SHP77 (cell line): ENCODE measurements at places on chromosomes 3 and 15.
A peak's percentile ranks its signal among the peaks of the same experiment; 100 is the strongest.

GRCh38 chr15:77410701-77411618 is 8.9 kb downstream of the PEAK1 start:
- no peak for DNase-seq

DNA sequence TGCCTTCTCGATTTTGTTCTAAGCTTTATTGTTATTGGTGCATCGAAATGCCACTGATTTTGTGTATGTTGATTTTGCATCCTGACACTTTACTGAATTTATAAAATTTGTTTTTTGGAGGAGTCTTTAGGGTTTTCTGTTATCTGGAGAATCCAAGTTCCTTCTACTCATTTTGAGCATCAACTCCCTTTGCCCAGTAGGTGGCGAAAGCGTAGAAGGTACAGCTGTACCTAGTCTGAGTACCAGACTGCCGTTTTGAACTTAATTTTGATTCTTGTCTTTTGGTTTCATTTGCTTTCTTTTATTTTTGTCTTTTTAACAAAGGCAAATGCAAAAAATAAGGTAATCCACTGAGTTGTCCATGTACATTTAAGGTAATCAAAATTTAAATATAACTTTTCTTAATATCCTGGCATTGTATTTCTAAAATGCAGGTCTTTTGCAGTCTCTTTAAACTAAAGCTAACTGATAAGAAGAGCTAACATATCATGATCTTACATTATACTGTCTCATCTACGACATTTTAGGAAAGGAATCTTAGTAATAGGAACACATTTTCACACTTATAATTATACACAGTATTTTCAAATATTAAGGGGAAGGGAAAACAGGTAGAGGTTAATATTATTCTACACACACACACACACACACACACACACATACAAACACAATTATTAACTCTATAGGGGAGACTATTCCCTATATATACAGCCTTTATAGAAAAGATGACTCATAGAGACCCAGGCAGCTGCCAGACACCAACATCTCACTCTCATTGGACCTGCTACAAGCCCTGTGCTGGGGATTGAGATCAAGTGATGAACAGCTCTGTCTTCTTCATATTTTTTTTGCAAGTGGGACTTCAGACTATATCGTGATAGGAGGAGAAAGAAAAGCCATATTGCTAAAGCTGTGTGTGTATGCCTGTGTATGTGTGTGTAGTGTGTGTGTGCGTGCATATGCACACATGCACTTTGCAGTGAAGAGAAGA is 71.8 kb downstream of the SYNPR start:
- peak; percentile 45 for DNase-seq

- no peak for DNase-seq
Observed at GRCh38 chr3:32432711-32433530, 41.3 kb downstream of the CMTM7 start.

- no peak for DNase-seq
Observed at GRCh38 chr15:66105286-66106265, 148.0 kb downstream of the MEGF11 start.

DNA sequence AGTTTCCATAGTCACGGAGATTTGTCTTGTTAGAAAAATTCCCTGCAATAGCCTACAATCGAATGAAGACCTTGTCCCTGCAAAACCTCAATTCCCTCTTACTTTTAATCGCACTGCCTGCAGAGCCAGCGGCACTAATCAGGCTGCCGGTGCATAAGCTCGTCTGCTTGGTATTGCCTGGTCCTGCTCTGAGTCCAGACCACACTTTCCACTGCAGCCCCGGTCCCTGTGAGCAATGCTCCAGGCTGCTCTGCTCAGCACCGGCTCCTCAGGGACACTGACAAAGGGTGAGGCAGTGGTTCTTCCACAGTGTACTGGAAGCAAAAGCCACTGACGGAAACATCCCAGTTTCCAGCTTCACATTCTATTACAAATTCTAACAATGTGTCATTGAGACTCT is 164.3 kb downstream of the OCA2 start:
- DNase-seq, result no peak

GRCh38 chr3:31219131-31219843 is 313.4 kb upstream of the STT3B start:
- DNase-seq, result no peak

DNA sequence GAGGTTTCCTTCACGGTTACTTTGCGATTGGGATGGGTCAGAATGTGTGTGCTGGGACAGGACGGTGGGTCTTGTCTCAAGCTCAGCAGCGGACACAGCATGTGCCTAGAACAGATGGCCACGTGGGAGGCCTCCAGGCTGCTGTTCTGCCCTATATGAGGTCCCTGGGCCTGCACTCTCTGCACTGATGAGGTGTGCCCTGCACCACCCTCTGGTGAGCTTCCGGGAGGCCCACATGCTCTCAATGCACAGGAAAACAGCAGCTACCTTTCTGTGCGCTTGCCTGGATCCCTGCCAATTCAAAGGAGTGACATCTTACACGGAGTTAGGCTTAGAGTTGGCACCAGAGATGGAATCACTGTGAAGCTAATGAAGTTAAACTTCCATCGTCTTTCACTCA is 59.8 kb downstream of the BOC start:
- peak; percentile 65 for DNase-seq

DNA sequence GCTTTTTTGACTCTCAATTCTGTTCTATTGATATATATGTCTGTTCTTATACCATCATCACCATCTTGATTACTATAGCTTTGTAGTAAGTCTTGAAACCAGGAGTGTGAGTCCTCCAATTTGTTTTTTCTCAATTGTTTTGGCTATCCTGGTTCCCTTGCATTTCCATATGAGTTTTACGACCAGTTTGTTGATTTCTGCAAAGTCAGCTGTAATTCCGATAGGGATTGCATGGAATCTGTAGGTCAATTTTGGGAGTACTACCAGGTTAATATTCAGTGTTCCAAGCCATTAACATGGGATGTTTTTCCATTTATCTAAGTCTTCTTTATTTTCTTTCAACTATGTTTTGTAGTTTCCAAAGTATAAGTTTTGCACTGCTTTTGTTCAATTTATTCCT is 27.0 kb downstream of the PGBD4 start:
- no peak for DNase-seq

DNA sequence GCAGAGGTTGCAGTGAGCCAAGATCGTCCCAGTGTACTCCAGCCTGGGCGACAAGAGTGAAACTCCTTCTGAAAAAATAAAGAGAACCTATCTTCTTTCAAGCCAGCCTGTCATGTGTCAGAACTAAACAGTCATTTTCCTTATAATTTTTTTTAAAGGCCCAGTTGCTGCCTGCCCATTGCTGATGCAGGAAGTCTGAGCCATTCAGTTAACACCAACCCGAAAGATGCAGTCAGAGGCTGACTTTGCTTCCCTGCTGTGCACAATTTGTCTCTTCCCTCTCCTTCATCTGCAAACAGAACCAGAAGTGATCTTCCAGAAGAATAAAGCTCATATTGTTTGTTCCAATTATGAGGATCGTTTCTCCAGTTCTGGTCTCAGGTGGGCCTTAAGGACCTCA is 220.6 kb downstream of the SLCO3A1 start:
- DNase-seq, result no peak

GRCh38 chr15:59687836-59688235 is 1.3 kb downstream of the BNIP2 start:
- no peak for DNase-seq

DNA sequence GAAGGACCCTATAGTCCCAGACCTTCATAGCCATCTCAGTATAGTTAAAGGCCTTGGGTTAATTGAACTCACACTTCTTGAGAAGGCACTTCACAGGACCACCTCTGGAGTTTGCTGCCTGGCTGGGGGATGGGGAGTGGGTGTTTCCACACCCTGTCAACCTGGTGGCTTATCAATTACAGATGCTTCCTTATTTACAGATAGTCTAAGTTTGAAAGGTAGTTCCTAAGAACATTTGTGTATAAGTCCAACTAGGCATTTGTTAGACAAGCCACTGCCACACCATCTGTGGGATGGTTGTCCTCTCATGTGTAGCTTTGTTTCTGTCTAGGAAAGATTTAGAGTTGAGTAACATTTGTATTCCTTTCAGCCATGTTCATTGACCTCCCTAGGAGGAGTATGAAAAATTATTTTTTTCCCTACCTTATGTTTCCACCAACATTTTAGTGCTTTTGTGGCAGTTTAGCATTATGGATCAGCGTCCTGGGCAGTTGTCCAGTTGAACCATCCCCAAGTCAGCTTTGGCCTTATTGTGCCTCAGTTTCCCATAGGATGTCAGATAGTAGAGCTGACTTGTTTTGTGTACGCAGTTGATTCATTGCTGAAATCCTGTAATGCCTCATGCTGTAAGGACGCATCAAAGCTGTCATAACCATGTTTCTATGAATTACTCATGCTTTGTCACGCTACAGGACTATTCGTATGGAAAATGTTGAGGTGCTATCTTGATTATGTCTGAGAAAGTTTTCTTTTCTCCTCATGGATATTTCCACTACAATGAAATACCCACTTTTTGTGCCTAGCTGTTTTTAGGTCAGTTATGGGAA is 21.2 kb upstream of the SIAH2 start:
- DNase-seq, result no peak

GRCh38 chr3:46419816-46420215 is 12.8 kb downstream of the CCRL2 start:
- DNase-seq, result no peak

- no peak for DNase-seq
Observed at GRCh38 chr3:34878488-34878887, 760.8 kb upstream of the ARPP21 start.

GRCh38 chr3:184832044-184832443 is 20.1 kb downstream of the VPS8 start:
- DNase-seq, result no peak

DNA sequence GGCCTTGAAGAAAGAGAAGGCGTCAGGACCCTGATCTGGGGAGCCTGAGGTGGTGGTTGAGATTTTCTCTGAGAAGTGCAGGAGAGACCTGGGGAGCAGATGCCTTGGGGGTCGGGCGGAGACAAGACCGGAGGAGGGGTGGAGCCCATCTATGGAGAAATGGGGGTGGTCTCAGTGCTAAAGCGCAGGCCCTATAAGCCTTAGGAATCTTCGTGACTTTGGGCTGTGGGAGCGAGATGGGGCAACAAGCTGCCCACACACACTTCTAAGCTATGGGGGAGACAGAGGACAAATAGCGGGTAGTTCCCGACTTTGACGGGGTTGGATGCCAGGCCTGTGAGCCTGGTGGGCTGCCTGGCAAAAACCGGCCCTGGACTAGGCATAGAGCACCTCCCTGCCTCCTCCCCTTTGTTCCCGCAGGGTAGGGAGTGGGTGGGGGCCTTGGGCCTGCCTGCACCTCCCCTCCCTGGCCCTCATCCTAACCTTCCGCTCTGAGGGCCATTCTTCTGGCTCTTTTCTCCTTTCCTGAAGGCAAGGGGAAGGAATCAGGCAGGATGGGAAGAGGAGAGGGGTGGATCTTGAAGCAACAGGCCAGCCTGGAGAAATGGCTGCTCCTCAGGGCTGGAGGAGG is 880 bp downstream of the NISCH start:
- DNase-seq, result no peak

GRCh38 chr15:38746211-38746610 is 181.6 kb upstream of the RASGRP1 start:
- DNase-seq, result no peak

- DNase-seq, result no peak
Observed at GRCh38 chr3:52471371-52472238, 16.2 kb downstream of the NISCH start.

- no peak for DNase-seq
Observed at GRCh38 chr3:194552327-194552949, 65.6 kb upstream of the ATP13A3 start.

- DNase-seq, result no peak
Observed at GRCh38 chr3:28089527-28089897, 151.9 kb upstream of the CMC1 start.

GRCh38 chr15:40283615-40284300 is 894 bp upstream of the ANKRD63 start:
- DNase-seq, result no peak

DNA sequence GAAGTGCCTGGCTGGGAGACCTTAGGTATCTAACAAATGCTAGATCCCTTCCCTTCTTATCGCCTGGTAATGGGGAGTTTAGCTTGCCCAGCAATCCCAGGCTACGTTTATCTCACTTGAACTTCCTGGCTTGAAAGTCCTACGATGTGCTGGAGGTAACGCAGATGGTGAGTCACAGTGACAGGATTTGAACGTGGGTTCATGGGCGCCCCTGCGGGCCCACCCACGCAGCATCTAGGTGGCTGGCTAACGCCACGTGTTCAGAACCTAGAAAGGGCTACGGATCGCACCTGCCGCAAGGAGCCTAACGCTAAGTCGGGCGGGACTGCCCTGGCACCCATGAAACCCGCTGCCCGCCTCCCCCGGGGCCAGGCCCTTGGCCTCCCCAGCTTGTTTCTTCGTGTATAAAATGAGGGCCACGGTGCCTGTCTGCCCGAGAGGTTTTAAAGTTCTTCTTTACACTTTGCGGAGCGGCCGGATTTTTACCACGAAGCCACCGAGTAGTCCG is 600 bp upstream of the USP3 start:
- peak; percentile 27 for DNase-seq

DNA sequence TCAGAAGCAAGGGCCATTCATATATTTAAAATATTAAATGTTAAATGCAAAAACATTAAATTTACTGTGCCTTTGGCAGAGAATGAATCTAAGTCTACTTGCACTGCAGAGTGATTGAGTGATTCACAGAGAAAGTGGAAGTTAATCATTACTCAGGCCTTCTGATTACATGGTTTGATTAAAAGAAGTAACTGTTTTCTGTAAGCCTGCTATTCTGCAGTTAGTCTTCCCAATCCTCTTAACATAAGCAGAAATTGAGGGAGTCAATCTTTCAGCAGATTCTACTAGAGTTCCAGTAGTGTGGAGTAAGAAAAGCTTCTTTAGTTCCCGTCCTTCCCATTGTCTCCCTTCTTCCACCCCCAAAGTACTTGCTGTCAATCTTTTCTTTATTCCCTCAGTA is 1.5 kb downstream of the NLGN1 start:
- DNase-seq, result no peak

- no peak for DNase-seq
Observed at GRCh38 chr3:101676216-101676764, 642 bp downstream of the ZBTB11 start.

GRCh38 chr3:37686220-37686619 is 175.5 kb upstream of the CTDSPL start:
- no peak for DNase-seq

GRCh38 chr15:57580428-57580827 is 11.3 kb upstream of the MYZAP start:
- DNase-seq, result no peak

DNA sequence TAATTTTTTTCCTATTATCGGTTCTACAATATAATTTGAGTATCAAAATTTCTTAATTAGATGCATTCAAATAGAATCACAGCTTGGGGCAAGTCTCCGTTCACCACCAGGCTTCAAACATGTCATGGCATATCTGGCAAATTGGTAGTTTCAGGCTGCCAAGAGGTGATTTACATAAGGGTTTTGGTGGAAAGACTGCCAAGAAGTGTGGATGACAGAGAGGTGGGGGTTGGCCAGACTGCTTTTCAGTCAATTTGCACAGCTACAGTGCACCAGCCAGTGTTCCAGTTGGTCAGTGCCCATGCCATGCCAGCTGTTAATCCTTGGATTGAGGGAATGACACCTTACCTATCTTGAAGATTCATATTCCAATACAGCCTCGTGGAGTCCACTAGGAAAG is 8.4 kb upstream of the GSK3B start:
- no peak for DNase-seq

- DNase-seq, result no peak
Observed at GRCh38 chr3:138460536-138461205, 26.3 kb downstream of the ESYT3 start.

GRCh38 chr3:51622413-51622812 is 48.6 kb upstream of the TEX264 start:
- no peak for DNase-seq
